ENCODE measurements at places on chromosomes 6 and 20.

GRCh38 chr6:10555625-10556309, 34.6 kb downstream of the GCNT2 start:
- DNase-seq: no peak

DNA sequence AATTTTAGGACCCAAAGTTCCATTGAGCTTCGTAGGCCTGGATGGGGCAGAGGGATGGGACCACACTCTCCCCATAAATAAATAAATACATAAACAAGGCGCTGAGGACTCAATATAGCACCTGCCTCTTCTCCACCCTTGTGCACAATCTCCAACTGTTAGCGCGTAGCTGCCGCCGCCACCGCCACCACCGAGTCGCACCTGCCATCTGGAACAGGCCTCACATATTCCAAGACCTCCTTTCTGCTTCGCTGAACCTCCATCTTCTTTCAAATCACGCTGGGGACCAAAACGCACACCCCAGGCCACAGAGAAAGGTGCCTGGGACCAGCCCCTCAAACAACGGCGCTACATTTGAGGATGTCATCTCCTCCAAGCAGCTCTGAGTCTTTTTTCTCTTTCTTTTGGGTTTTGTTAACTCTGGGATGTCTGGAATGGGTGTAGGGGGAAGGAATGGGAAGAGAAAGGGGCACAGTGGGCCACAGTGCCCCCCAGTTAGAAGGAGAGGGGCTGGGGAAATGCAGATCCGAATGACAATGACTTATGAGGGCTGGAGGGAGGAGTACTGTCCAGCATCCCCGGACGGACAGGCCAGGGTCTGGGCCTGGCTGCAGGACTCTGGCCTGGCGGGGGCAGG, 49.7 kb downstream of the NOL4L start:
- DNase-seq: no peak

DNA sequence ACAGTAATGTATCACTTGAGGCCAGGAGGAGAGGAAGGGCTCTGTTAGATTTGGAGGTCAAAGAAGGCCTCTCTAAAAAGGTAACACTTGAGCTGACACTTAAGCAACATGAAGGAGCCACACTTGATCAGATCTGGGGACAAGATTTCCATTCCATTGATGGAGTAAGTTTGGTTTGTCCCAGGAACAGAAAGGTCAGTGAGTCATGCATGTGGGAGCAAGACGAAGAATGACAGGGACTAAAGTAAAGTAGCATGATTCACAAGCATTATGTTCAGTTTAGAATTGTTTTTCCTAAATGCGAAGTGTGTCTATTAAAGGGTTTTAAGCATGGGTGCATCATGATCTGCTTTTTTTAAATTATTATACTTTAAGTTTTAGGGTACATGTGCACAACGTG, 47.4 kb downstream of the COL21A1 start:
- DNase-seq: no peak

- DNase-seq: no peak
These were observed 117.5 kb upstream of the COL21A1 start for GRCh38 chr6:56364827-56365339.

DNA sequence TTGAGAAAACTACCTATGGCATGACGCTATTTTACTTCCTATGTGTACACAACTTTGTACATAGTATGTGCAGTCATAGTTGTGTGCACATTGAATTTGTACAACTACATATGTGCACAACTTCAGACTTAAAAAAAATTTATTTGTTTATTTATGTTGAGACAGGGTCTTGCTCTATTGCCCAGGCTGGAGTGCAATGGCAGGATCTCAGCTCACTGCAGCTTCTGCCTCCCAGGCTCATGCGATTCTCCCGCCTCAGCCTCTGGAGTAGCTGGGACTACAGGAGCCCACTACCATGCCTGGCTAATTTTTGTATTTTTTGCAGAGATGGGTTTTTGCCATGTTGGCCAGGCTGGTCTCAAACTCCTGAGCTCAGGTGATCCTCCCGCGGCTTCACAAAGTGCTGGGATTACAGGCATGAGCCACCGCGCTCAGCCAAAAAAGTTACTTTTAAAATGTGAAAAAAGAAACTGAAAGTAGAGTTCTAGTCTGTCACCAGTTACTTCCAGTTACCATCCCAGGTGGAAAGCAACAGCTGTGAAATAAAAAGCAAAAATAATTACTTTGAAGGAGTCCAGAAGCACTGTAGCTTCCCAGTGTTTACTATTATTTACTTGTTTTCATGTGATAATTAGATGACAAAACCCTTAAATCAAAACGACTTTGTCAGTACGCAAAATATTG, 1.7 kb upstream of the ZKSCAN8 start:
- DNase-seq: no peak

DNA sequence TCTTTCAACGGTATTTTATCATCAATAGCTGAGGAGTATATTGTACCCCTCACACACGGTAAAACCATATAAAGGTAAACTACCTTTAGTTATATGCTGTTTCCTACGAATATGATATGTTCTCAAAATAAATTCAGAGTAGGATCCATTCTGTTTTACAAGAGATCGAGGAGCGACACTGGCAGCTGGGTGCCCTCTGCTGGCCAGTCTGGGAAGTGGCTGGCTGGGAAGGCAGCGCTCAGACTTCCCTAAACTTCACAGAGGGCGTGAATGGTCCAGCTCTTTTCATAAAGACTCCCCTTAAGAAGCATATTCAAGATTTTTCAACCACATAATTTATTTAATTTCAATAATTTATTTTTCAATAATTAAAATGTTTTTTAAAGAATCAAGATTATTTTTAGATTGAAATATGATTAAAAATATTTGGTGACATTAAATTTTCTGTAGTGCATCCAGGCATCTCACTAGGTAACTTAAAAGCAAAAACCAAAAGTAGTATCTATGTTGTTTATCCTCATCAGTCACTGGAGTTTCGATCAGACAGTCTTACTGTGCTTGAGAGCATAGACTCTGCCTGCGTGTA, 187.5 kb upstream of the PDE10A start:
- DNase-seq: peak; percentile 30

- DNase-seq: no peak
These were observed 203.2 kb downstream of the ANKRD60 start for GRCh38 chr20:58025233-58025632.
